Epithelial cell of esophagus (primary cell): ENCODE measurements at places on chromosomes 11 and 22.

DNA sequence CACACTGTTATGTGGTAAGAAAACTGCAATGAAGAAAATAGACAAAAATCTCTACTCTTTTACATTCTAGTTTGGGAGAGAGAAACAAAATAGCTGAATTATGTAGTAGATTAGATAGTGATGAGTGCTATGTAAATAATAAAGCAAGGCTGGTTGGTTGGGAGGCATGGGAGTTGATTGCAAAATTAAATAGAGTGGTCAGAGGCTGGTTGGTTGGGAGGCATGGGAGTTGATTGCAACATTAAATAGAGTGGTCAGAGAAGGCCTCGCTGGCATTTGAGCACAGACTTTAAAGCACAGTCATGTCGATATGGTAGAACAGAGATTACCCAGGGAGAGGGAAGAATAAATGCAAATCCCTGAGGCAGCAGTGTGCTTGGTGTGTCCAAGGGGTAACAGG is 22.4 kb downstream of the SIK2 start:
- DNase-seq, result no peak

DNA sequence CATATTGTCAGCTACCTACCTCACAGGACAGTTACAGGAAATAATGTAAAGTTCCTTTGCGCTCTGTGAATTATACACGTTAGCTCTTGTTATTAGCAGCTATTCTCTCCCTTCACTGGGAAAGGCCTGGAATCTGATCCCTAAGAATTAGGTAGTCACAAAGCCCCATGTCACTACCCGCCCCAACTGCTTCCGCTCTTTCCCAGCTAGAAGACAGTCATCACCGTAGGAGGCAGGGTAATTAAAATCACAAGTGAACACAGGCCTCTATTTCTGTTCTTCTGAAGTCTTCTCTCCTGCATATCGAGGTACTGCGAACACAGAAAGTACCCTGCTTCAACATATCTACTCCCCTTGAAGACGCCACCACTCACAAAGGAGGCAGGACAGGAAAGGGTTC is 12.6 kb upstream of the AHNAK start:
- no peak for DNase-seq

GRCh38 chr22:26196657-26197056 is 27.4 kb downstream of the SEZ6L start:
- DNase-seq, result no peak

DNA sequence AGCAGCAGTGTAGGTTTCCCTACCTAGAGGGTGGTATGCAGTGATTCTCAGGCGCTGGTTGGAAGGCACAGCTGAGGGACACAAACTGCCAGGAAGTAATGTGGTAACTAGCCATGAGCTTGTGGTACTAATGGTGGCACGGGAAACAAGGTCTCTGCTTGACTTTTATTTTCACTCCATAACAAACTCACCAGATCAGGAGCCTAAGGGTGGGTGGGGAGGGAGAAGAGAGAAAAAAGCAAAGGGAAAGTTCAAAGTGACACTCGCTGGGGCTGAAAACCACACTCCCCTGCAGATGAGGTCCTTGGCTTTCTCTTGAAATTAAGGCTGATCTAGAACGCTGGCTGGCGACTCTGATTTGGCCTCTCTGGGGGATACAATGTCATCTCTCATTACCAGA is 22.0 kb downstream of the TRAF6 start:
- DNase-seq, result no peak
